H4 (cell line): ENCODE measurements at places on chromosomes 7 and 10. TPM values are rescaled to one million over a fixed set of nuclear protein-coding genes. Genes with fewer than 3 reads are reported as not detected.

EMX2 gene
- not detected in 2 replicates for total RNA-seq

HTRA1 gene
- 62.5 and 63.4 TPM in 2 replicates for total RNA-seq

CPVL gene
- 106 and 113 TPM in 2 replicates for total RNA-seq

OR2A12 gene
- total RNA-seq = not detected in 2 replicates

HTR5A gene
- not detected in 2 replicates for total RNA-seq

BBS9 gene
- total RNA-seq = 14.7 and 14.9 TPM in 2 replicates

RARRES2 gene
- not detected in 2 replicates for total RNA-seq

PKD1L1 gene
- 0.02 and 0.08 TPM in 2 replicates for total RNA-seq

BAIAP2L1 gene
- 22.5 and 23.8 TPM in 2 replicates for total RNA-seq

IFIT3 gene
- 24.6 and 31.4 TPM in 2 replicates for total RNA-seq

LRMDA gene
- total RNA-seq = 0.10 TPM in 1 of 2 replicates, not detected in the other

MTERF1 gene
- total RNA-seq = 15.4 and 18.5 TPM in 2 replicates

SPDYE16 gene
- not detected in 2 replicates for total RNA-seq

PON3 gene
- not detected in 2 replicates for total RNA-seq

TYW1B gene
- 0.23 and 0.66 TPM in 2 replicates for total RNA-seq

VWC2 gene
- 0.04 TPM in 1 of 2 replicates, not detected in the other for total RNA-seq

ANXA8 gene
- 0.17 and 0.55 TPM in 2 replicates for total RNA-seq

ANTXRL gene
- total RNA-seq = not detected in 2 replicates

CCDC136 gene
- 5.0 and 5.2 TPM in 2 replicates for total RNA-seq
